ENCODE measurements at places on chromosomes 6 and 20. TPM values are rescaled to one million over a fixed set of nuclear protein-coding genes. Genes with fewer than 3 reads are reported as not detected.

- DNase-seq, result no peak
These were observed 72.4 kb upstream of the BACH2 start for GRCh38 chr6:90369024-90369519.

WFDC2 gene
- total RNA-seq, result 86.0 TPM

GRCh38 chr20:57638895-57639236 lies 18.6 kb upstream of the ZBP1 start:
- DNase-seq, result no peak

NKX2-2 gene
- total RNA-seq, result not detected

DNA sequence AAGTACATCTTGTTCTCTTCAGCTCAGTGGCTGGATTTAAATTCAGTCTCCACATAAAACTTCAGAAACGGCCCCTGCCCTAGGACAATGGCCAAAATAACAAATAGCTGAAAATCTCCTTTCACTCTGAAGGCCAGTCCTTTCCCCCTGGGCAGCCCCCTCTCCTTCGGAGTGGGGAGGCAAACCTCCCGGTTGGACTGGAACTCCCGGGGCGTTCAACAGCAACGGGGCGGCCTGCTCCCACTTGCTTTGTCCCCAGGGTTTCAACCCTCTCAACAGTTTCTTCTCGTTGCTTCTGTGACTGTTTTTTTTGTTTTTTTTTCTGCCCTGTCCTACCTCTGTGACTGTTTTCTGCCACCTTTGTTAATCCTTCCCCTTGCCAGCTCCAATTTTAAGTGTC lies 102.6 kb upstream of the DUSP22 start:
- DNase-seq, result no peak

DNA sequence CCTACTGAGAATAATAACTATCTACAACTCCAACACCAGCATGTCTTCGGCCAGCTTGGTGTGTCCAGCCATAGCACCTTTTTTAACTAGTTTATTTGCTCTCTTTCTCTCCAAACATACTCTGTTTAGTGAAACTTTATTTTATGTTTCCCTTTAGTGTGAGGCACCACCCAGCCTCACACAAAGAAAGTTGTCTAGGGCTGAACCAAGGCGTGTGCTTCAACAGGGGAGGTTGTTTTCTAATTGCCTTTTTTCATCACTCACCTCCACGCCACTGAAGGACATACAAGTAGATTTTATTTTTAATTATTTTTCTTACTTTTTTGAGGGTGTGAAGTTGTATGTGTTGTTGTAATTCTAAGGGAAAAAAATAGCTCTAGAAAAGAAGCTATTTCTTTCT lies 125.6 kb upstream of the MARCKS start:
- no peak for DNase-seq

DNA sequence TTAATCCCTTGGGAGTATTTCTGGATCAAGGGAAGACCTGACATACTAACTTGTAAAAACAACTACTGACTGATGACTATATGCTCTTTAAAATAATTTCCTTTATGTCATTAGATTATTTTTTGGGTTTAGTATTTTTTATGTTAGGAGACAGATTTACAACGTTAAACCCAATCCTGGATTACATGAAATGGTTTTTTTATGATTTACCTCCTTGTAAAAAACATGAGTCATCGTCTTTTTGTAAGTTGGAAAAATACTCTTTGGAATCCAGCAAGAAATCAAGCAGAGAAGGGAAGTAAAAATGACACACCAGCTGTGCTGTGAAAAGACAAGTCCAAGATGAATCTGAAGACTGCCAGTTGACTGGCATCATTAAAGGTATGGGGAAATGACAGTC lies 6.7 kb downstream of the STK4 start:
- DNase-seq, result no peak
